Activated naive CD4-positive, alpha-beta T cell treated with anti-CD3 and anti-CD28 coated beads, Interleukin-2, amount 50 U/mL, for 16 hours (primary cell): ENCODE measurements at places on chromosomes 5 and 9.

- DNase-seq, result no peak
Observed at GRCh38 chr9:86684148-86684547, 263.2 kb downstream of the GAS1 start.

DNA sequence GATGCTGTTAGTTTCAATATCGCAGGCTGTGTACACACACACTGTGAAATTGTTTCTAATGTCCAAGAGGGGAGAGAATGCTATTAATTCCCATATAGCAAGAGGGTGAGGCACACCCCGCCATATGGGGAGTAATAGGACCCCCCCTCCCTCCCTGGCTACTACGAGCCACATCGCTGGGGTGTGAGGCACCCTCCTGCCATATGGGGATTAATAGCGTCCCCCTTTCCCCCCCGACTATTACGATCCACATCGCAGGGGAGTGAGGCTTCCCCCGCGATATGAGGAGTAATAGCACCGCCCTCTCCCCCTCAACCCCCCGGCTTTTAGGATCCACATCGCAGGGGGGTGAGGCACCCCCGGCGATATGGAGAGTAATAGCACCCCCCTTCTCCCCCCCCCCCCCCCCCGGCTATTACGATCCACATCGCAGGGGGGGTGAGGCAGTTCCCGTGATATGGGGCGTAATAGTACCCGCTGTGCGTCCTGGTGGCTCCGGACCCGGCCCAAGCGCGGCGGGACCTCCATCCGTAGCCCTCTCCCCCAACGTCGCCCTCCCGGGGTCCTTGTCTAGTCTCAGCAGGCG lies 494 bp upstream of the STK32A start:
- DNase-seq, result no peak

GRCh38 chr5:132677682-132678400 lies 4.1 kb downstream of the IL4 start:
- no peak for DNase-seq

GRCh38 chr5:172180936-172181335 lies 7.1 kb downstream of the STK10 start:
- no peak for DNase-seq

DNA sequence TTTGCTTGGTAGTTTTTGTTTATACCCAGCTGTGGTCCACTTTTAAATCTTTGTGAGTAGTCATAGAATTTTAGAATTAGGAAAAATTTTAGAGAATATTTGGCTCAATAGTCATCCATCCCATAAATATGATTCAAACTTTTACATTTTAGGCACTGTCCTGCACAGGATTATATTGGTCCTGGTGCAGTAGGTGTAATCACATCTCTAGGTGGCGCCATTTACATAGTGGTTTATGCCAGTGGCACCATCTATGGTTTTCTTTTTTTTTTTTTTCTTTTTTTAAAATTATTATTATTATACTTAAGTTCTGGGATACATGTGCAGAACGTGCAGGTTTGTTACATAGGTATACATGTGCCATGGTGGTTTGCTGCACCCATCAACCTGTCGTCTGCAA lies 260.7 kb upstream of the KCNN2 start:
- no peak for DNase-seq
